ENCODE measurements at places on chromosomes 3 and 15.

GRCh38 chr3:34008836-34009809, 210.7 kb downstream of the PDCD6IP start:
- DNase-seq: no peak

- DNase-seq: no peak
These were observed 360.4 kb upstream of the ADAMTS9 start for GRCh38 chr3:65048151-65048550.

GRCh38 chr3:15310491-15311370, 21.7 kb downstream of the SH3BP5 start:
- peak; percentile 82 for DNase-seq

DNA sequence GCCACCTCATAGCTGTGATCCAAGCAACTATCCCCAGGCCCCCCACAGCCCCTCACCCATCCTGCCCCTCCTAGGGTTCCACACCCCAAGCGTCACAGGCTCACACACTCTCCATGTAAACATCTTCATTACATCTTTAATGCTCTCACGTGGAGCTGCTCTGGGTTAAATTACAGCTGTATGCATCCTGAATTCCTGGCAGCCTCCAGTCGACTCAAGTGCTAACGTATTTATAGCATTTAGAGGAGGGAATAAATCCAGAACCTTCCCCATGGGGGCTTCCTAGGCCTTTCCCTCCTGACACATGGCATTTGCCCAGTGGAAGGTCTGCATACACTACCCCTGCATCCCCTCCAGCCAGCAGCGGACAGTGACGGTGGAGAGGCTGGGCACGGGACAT, 9.6 kb downstream of the C3orf18 start:
- no peak for DNase-seq

DNA sequence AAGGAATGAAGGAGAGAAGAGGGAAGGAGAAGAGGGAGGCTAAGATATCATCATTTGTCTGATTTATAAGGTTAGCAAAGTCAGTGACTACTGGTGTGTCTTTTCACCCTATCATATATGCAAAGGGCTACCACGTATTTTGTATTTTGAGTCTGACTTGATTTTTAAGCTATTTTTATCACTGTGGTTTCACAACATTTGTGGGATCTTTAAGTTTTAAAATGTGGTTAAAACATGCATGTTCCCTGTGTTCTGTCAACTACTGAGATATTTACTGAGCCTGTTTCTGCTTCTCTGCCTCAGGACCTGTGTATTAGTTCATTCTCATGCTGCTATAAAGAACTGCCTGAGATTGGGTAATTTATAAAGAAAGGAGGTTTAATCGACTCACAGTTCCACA, 22.5 kb upstream of the SPTSSB start:
- DNase-seq: no peak

DNA sequence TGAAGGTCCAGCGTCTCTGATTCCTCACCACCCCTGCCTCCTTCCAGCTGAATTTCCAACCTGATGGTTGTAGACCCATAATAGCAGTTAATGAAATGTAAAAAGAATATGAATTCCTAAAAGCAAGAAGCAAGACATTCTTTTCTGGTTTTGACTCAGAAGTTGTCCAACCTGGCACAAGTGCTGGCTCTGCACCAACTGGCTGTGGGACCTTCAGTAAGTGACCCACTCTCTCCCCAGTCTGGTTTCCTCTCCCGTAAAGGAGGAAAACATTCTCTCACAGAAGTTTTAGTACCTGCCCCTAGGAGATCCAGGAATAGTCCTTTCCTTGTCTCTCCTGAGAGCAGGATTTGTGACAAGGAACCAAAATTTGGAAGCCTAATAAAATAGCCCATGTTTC, 236.9 kb upstream of the TRIM42 start:
- DNase-seq: no peak

DNA sequence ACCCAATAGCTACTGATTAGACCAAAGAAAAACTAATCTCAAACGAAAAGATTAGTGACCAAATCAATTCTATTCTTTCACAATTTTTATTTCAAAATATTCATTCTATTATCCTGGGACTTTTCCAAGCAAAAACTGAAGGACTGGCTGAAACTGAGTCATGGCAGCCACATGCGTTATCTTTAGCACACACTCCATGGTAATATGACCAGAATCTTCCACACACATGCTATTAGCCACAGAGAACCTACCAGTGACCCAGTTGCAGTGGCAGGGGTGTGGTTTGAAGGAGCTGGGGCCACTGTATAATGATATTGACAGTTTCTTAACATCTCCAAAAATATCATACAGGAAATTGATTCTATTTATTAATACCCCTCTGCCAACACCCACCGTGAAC, 154.8 kb upstream of the ABI3BP start:
- DNase-seq: no peak

DNA sequence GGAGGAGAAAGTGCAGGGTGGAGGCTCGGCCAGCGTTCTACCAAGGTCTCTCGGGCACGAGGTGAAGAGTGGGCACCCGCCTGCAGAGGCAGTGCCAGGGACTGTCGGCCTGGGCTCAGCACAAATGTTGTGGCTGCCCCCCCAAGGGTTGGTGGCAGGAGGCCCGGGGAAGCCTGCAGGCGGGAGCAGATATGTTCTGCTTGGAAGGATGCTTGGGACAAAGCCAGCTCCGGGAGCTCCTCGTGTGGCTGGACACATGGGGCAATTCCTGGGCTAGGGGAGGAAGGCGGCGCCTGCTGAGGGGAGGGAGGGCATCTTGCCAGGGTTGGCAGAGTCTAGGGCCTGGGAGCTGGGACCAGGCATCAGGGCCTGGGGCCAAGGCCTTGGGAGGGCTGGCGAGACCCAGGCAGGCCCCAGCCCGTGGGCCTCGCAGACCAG, 30.4 kb upstream of the FBLN2 start:
- no peak for DNase-seq

GRCh38 chr3:38454884-38455638, 1.4 kb downstream of the ACVR2B start:
- peak; percentile 27 for DNase-seq
